ENCODE measurements at places on chromosomes 2 and 18. TPM values are rescaled to one million over a fixed set of nuclear protein-coding genes. Genes with fewer than 3 reads are reported as not detected.

CD8B2 gene
- total RNA-seq = not detected

SLC16A14 gene
- total RNA-seq = 5.6 TPM

REG3A gene
- not detected for total RNA-seq

DNA sequence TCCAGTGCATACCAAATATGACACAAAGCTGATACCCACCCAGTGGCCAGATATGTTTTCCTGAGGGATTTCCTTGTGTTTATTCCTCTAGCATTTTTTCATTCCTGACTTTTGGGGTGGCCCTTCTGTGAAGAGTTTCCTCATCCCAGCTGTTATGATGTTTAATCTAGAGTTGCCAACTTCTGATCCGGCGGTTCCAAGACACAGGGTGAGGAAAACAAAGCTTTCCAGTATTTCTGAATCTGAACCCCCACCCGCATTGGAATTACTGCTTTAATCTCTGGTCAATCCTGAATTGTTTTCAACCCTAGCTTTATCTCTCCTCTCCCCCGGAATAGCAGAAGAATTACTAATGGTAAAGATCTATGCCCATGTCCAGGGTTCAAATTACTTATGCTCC lies 39.2 kb upstream of the PNPT1 start:
- DNase-seq = peak; percentile 68

GRCh38 chr2:39017334-39017733 lies 103.5 kb downstream of the SOS1 start:
- DNase-seq = no peak

GRCh38 chr18:55778788-55779690 lies 191.0 kb upstream of the TCF4 start:
- DNase-seq = no peak

- no peak for DNase-seq
Observed at GRCh38 chr2:20666304-20667150, at the start of gene GDF7. Gene GDF7 (plus strand): TSS chr2:20667144. CDS start chr2:20667240, 96 bp downstream.

- DNase-seq = no peak
Observed at GRCh38 chr2:155965415-155966063, 367.0 kb downstream of the NR4A2 start.

GRCh38 chr2:102262216-102263129 lies 48.9 kb upstream of the IL1RL1 start:
- no peak for DNase-seq
